ENCODE measurements at places on chromosomes 5 and 9.

DNA sequence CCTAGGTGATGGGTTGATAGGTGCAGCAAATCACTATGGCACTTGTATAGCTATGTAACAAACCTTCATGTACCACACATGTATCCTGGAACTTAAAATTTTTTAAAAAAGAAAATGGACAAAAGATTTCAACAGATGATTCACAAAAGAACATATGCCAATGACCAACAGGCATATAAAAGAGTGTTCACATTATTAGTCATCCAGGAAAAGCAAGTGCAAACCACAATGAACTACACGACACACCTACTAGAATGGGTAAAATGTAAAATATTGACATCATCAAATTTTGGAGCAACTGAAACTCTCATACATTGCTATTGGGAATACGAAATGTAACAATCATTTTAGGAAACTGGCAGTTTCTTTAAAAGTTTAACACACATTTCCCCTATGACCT lies 109.9 kb downstream of the YIPF5 start:
- DNase-seq = no peak

DNA sequence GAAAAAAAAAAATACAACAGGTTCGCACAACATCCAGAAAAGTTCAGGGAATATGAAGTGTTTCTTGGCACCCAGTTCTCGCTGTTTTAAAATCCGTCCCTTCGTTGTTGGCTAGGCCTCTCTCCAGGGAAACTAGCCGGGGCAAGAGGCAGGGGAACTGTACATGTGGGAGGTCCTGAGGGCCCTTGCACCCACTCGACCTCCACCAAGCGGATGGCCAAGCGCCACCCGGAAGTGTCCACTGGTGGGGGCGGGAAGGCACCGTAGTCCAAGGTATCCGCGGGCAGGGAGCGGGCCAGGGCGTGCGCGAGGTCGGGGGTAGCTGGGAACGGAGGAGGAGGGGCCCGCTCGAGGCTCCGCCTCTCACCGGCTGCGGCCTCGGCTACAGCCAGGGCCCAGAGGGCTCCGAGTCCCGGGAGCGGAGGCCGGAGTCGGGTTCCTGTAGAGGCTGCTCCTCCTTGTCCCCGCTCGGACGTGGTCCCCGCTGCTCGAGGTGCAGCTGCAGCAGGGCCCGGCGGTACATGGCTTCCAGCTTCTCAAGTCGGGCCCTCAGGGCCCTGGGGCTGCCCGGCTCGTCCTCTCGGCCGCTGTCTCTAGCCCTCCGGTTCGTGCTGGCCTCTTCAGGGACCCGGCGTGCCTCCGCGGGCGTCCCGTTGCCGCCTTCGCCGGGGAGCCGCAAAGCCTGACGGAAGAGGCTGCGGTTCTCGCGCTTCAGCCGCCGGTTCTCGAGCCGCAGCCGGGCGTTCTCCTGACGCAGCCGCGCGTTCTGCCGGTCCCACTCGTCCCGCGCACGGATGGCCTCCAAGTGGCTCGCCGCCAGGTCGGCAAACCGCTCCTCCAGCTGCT lies 720 bp downstream of the TUSC1 start:
- DNase-seq = no peak

GRCh38 chr5:31007672-31008071 lies 185.8 kb upstream of the CDH6 start:
- DNase-seq = no peak

GRCh38 chr5:79851391-79851863 lies 139.6 kb downstream of the MTX3 start:
- DNase-seq = no peak

GRCh38 chr9:20395651-20396050 lies 226.6 kb downstream of the MLLT3 start:
- DNase-seq = no peak

DNA sequence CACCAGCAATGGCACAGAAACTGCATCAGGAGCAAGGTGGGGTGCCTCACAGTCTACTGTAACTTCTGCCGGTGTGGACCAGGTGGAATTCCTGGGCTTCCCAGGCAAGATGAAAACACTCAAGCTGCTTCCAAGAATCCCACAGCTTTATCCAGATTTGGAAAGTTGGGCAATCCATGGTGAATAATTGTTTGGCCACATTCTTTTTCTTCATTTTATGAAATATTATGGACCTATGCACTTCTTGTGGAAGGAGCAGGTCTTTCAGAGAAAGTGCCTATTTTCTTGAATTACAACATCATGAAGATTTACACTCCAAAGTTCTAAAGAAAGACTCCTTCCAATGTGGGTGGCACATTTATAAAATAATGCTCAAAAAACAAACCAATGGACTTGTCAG lies 503.6 kb downstream of the SEMA5A start:
- no peak for DNase-seq

DNA sequence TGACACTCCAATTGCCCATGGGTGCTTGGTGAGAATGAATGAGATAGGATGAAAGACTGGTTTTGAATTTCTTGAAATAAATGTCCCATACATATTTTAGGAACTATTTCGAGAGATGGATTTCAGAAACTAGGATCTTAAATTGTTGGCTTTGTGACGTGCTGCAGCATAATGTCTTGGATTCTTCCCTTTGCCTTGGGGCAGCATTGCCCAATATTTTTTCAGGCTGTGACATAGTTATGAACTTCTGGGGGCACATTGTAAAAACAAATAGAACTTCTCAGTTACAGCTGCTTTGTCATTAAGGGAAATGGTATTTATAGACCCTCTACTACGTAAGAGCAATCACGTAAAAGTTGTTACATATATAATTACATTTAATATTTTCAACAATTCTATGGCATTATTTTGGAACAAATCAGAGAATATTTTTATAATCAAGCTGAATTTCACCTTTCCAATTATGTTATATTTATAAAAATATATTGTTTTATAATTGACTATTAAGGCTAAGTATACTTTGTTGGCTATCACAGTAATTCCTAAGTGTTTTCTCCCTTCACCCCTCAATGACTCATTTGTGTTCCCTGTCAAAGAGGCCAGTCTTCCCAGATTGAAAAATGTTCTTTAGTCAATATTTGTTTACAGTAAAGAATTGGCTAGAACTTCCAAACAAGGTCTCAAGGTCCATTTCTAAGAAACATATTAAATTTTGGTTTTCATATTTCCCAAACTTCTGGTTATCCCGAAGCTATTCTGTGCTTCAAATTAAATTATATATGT lies 1388.3 kb upstream of the ACO1 start:
- DNase-seq = no peak

DNA sequence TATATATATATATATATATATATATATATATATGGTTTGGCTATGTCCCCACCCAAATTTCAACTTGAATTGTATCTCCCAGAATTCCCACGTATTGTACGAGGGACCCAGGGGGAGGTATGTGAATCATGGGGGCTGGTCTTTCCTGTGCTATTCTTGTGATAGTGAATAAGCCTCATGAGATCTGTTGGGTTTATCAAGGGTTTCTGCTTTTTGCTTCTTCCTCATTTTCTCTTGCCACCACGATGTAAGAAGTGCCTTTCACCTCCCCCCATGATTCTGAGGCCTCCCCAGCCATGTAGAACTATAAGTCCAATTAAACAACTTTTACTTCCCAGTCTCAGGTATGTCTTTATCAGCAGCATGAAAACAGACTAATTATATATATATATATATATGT lies 52.3 kb upstream of the ADAMTS2 start:
- no peak for DNase-seq

DNA sequence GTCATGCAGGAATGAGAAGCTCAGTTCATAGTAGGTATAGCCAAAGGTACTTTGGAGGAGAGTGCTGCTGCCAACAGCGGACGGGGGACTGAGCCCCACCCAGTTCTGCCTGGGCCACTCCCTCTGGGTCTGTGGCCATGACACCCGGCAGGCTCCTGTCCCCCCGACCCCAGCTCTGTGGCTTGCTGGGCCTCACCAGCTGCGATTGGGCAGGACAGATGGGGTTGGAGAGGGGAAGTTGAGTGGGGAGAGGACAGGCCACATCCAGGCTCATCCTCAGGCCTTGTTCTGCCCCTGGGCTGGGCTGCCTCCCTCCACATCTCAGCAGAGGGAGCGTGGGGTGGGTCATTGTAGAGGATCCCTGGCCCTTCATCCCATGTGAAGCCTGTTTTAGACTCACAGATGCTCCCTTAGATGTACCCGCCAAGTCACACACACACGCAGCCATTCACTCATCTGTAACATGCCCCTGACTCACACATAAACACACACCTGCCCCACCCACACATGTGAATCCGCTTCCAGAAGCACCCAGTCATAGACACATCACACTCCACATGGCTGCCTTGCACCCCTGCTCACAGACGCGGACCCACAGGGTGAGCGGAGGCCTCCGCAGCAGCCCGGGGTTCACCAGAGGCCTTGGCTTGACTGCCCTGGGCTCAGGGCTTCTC lies 48.8 kb downstream of the NTNG2 start:
- no peak for DNase-seq

DNA sequence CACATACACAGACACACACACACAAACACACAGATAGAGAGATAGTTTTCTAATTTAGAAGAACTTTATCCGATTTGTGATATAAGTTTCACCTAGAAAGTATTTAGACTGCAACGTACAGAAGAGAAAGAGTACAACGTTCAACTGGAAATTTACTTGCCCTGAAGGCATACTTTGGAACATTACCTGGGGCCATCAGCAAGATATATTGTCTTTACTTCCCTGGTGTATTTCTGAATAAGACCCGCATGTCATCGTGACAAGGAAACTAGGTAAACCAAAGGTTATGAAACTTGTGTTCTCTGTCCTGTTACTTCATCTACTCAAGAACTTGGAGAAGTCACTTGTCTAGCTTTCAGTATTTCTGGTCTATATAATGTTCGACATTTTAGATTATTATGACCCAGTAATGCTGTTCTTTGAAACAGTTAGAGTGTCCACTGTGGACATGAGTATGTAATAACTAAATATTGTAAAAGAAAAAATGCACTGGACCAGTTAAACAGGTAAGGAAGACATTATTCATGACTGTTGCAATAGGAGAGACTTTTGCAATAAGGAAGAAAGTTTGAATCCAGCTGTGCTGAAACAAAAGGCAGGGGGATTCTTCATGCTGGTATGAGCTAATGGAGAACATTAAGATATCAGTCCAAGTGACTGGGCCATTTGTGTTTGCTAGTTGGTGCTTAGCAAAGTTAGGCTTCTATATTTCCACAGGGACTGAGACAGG lies 1791.1 kb downstream of the MAT2B start:
- DNase-seq = no peak

GRCh38 chr5:154179846-154180710 lies 10.5 kb upstream of the GALNT10 start:
- no peak for DNase-seq

- no peak for DNase-seq
Measured at GRCh38 chr9:69452110-69452782, 127.2 kb downstream of the ENTREP1 start.

DNA sequence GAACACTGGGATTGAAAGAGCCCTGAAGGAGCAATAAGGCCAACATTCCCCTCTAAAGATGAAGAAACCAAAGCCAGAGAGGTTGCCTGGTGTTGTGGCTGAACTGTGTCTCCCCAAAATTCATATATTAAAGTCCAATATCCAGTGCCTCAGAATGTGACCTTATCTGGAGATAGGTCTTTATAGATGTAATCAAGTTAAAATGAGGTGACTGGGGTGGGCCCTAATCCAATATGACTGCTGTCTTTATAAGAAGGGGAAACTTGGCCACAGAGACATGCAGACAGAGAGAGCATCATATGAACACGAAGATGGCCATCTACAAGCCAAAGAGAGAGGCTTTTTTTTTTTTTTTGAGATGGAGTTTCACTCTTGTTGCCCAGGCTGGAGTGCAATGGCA lies 66.9 kb upstream of the PLPP1 start:
- DNase-seq = no peak
